Tibial nerve (tissue), 4 donors: ENCODE measurements at places on chromosomes 3 and 15. TPM values are rescaled to one million over a fixed set of nuclear protein-coding genes. Genes with fewer than 3 reads are reported as not detected.

The FBN1 gene
- 293 TPM for total RNA-seq

The GOLGA6B gene
- total RNA-seq = not detected

The APOD gene
- 1,911 TPM for total RNA-seq

The IGDCC3 gene
- total RNA-seq = not detected

The GHSR gene
- total RNA-seq = not detected

GRCh38 chr3:174955513-174956016 lies 96.4 kb downstream of the NAALADL2 start:
- no peak overlapping the region for H3K27ac ChIP-seq
- DNase-seq = no peak
- H3K4me3 ChIP-seq = no peak overlapping the region
- no peaks in the 10 kb centered on the region for H3K36me3 ChIP-seq
- no peaks in the 10 kb centered on the region for H3K27me3 ChIP-seq

- H3K27me3 ChIP-seq = no peaks in the 10 kb centered on the region
- H3K36me3 ChIP-seq = no peaks in the 10 kb centered on the region
- H3K4me3 ChIP-seq = no peak overlapping the region
- H3K27ac ChIP-seq = peak overlapping the region; percentile 46
- DNase-seq = no peak
- peaks cover 61% of the 10 kb centered on the region for H3K4me1 ChIP-seq
Observed at GRCh38 chr15:57152666-57153539, 223.4 kb upstream of the CGNL1 start.

- no peak for DNase-seq
- H3K4me1 ChIP-seq = no peaks in the 10 kb centered on the region
- H3K27me3 ChIP-seq = no peaks in the 10 kb centered on the region
- no peak overlapping the region for H3K27ac ChIP-seq
- no peak overlapping the region for H3K4me3 ChIP-seq
Observed at GRCh38 chr3:13825311-13825579, 54.6 kb downstream of the WNT7A start.

DNA sequence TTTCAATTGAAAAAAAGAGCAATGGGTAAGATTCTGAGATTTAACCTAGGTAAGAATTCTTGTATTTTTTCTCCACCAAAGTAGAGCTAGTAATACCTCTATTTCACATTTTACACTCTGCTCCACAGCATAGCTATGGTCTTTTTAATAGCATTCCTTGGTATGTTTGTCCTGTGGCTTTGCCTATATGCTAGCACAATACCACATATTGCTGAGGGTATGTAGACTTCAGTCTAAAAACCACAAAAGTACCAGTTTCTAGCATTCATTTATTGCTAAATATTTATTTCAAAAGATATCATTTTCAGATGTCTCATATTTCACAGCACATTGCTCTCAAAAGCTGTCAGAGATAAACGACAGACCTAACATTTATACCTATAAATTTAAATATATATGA lies 18.2 kb upstream of the EOGT start:
- no peak overlapping the region for H3K27ac ChIP-seq
- DNase-seq = no peak
- no peak overlapping the region for H3K4me3 ChIP-seq
- H3K36me3 ChIP-seq = peaks cover 25% of the 10 kb centered on the region
- no peaks in the 10 kb centered on the region for H3K4me1 ChIP-seq

DNA sequence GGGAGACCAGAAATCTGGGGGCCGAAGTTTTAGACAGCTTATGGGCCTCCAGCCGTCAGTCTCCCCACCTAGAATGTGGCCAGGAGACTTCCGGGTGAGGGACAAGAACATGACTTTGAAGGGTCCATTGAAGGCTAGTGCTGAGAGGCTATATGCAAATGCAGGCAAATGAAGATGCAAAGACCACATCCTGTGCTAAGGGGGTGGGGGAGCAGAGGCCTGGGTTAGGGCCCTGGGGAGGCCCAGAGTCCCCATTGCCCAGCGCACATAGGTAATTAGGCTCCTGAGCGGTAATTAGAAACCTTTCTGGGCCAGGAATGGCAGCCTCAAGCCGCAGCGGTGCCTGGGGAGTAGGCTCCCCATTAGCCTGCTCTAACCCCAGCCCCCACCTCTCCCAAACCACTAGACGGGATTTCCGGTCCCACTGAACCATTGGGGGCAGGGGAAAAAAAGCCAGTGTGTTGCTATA lies 6.8 kb downstream of the CSK start:
- no peaks in the 10 kb centered on the region for H3K4me1 ChIP-seq
- no peak for DNase-seq
- no peaks in the 10 kb centered on the region for H3K27me3 ChIP-seq
- H3K4me3 ChIP-seq = peak overlapping the region; percentile 30
- no peaks in the 10 kb centered on the region for H3K36me3 ChIP-seq
- H3K27ac ChIP-seq = peak overlapping the region; percentile 82

DNA sequence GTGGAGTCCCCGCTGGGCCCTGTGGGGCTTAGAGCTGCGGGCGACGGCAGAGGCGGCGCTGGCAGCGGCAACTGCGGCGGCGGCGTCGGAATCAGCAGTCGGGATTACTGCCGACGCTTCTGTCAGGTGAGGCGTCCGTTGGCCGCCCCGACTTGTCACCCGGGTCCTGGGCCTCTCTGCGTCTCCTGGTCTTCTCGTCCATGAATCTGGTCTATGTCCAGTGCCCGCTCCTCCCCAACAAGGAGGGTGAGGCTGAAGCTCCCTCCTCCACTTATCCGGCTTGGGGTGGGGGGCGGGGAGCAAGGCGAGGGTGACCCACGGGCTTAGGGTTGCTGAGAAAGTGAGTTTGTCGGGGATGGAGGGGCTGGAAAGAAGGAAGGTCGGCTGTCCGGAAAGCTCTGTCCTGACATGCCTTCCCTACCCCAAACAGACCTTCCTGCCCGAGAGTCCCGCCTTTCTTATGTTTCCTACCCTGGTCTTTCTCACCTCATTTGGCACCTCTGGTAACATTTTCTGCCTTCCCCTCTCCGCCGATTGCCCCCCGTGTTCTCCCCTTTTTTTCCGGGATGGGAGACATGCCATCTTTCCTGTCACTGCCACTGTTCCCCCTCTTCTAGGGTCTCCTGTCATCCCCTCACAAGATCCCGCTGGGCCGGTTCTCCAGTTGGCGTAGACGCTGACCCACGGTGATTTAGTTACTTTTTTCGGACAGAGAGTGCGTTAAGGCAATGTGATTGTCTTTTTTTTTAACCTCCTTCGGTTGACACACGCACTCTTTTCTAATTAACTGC lies 520 bp downstream of the ZNF654 start:
- no peaks in the 10 kb centered on the region for H3K36me3 ChIP-seq
- H3K27ac ChIP-seq = peak overlapping the region; percentile 96
- DNase-seq = no peak
- peak overlapping the region; percentile 82 for H3K4me3 ChIP-seq
- H3K27me3 ChIP-seq = no peaks in the 10 kb centered on the region
